Nucleus accumbens (tissue), 56 donors: ENCODE measurements at places on chromosomes 2 and 18.

DNA sequence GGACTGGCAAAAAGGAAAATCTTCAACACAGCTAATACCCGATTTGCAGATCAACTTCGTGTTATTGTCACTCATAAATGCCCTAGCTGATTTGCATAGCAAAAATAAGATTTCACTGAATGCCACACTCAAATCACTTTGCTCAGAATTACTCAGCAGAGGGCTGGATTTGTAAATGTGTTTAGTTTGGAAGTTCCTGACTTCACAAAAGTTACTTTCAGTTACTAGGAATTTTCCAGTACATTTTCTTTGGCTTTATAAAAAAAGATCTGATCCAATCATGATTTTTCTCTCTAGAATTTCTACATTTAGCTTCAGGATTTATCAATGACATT, 433.3 kb upstream of the ID2 start:
- no peak for DNase-seq

DNA sequence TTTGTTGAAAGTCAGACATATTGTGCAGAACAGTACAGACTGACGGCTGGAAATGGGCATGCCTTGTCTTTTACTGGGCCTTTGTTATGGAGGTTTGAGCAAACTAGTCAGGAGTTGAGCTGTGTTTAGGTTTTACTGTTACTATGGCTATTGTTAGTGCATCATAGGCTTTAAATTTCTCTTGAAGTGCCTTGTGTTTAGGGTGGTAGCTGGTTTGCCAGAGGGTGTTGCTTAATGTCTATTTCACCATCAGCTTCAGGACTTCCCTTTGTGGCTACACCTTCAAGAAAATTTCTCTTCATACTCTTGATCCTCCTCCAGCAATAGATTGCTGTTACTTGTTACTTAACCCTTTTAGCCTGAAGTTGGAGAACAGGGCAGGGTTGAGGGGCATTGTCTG, 104.6 kb downstream of the CAPN13 start:
- DNase-seq: no peak

DNA sequence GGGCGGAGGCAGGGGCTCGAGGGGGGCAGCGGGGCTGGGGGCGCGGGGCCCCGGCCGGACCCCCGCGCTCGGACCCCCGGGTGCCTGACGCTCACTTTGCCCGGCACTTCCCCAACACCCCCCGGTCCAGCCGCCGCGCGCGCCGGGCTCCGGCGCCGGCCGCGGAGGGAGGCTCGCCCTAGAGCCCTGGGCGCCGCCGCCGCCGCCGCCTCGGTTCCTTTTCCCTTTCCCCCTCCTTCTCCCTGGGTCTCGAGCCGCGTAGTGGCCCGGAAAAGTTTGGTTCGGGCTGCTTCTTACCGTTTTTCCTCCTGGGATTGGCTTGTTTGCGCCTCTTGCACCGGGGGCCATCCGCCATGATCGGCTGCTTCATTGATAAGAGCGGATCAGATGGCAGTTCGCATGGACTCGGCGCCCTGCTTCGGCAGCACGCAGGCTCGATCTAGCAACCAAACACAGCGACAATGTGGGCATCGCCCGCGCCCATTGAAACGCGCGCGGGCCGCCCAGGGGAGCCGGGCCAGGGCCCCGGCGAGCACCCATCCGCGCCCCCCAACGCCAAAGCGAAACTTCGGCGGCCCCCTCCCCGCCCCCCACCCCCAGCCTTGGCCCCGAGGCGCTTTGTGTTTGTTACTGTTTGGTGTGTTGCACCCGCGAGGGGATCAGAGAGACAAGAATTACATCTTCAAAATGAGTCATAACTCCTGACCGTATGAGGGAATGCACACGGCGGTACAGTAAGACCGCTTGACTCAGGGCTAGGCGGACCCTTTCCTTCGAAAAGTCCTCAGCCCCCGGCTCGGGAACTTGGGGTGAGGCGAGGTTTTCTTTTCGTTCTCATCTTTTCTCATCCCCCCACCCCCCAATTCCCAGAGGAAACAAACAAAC, 2.7 kb downstream of the ZEB2 start:
- DNase-seq: no peak

DNA sequence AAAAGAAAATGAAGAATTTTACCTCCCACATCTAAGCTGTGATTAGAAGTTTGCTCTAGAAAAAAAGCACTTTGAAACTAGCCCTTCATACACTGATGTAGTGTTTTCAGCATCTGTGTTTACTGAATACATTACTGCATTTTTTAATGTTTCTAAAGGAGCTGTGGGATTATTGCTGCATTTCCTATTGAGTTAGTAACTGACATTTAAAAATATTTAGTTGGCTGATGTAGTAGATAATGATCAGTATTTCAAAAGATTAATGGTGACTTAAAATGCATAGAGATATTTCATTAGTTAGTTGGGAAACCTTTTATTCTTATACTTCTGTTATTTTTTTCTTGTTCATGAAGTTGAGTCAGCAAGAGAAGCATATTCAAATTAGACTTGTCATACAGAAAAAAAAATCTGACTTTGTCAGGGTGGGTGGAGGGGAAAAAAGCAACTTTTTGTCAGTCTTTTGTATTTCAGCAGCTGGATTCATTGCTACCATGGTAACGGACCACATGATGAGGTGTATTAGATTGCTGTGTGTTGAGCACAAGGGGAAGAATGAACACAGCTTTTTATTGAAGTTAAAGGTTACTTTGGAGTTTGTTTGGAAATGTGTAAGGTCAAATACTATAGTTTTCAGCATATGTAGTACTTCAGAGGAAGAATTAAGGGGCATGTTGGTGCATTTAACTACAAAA, at the start of gene DTNA:
DTNA (plus strand) TSS at position 549 of the 692 bp plus-strand sequence. CDS start 45,679 bp downstream, outside the sequence.
- DNase-seq: no peak

GRCh38 chr2:196334710-196335109, 163.3 kb upstream of the STK17B start:
- DNase-seq: no peak

GRCh38 chr2:218162814-218163213, 3.9 kb downstream of the CXCR1 start:
- no peak for DNase-seq

DNA sequence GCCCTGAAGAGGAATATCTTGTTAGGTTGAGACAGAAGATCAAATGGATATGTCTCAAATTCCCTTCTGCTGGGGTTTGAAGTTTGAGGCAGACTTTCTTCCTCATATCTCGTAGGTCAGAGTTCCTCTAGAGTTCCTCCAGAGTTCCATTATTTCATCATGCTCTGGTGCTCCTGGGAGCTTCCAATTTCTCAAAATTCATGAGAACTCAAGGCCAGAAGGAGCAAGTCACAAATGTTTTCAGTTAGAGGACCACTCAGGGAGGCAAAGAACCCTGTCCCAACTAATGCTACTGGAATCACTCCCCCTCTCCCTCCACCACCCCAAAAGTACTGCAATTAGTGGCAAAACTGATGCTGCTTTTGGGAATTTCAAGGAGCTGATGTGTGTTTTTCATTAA, 115.7 kb upstream of the RBMS1 start:
- DNase-seq: no peak

- no peak for DNase-seq
Measured at GRCh38 chr18:21896732-21897336, 156.2 kb downstream of the MIB1 start.

DNA sequence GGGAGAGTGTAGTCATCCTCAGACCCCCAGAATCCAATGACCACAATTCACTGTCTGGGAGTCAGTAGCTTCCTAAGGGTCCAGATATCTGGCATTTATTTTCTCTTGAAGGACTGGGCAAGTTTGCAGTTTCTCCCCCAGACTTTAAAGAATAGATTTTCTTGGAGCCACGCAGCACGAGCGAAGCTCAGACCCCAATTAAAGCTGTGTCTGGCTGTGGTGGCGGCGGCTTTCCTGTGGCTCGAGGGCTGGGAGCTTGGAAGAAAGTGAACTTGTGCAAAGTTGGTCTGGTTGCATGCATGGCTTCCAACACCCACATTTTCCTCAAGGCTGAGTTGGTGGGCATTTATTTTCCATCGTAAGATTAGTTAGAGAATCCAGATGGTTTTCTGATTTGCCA, 105.0 kb downstream of the ACKR3 start:
- no peak for DNase-seq

GRCh38 chr2:109616184-109616583, 2.0 kb downstream of the SOWAHC start:
- no peak for DNase-seq

DNA sequence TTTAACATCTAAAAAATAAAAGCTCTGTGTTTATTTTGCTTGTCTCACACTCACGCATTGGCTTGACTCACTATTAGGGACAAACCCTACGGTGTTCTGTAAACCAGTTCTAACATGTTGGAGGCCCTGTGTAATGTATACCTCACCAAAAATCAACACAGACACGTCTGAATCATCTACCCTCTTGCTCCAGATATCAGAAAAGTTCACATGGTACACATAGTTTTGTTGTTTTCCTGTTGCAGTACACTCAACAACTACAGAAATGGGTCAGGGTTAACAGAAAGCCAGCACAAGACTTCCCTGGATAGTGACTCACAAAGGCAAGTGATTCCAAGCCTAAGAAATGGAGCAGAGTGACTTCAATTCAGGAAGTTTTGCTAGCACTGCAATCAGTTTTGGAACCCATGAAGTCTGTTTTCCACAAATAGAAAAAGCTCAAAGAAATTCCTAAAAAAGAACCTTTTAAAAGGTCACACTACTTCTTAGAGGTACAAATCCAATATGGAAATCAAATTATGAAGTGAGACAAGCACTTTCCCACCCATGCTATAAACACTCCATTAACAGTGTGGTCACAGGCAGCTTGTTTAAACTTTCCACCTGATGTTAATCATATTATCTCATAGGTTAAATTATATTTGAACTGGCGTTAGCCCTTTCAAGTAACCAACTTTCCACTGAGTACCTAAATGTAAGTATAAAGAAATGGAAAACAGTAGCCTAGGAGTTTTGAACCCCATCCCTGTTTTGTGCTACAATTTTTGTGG, 87.4 kb downstream of the GAREM1 start:
- DNase-seq: no peak

- no peak for DNase-seq
Measured at GRCh38 chr2:237337586-237337985, 76.4 kb downstream of the COL6A3 start.

DNA sequence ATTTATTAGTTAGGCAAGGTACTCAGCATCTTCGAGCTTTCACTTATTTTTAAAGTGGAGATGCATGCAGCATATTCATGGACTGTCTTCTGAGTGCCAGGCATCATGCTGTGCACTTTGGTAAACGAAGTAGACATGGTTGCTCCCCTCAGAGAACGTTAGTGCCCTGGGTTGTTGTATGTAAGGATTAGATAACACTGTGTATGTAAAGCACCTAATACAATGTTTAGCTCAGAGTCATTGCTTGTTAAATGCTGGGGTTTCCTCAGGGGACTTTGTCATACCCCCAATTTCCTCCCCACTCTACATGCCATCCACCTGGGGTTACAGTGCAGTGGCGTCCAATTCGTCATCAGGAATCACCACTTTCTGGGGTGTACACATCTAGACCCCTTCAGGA, 2.8 kb downstream of the UGGT1 start:
- no peak for DNase-seq

DNA sequence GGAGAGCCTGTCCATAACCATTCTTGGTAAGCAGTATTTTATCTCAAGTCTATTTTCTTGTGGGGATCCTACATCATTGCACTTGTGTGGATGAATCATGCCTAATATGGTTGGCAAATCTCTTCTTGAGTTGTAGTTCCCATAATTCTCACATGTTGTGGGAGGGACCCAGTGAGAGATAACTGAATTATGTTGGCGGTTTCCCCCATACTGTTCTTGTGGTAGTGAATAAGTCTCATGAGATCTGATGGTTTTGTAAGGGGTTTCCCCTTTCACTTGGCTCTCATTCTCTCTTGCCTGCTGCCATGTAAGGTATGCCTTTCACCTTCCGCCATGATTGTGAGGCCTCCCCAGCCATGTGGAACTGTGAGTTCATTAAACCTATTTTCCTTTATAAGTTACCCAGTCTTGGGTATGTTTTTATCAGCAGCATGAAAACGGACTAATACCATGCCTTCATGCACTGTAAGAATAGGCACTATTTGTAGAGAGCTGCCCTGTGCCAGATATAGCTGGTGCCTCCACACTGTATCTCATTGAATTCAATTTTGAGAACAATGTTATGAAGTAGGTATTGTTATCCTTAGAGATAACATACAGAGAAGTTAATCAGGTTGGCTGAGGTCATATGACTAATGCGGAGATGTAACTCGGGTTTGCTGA, 148.3 kb downstream of the PLCL1 start:
- DNase-seq: no peak

GRCh38 chr2:240626531-240627300, 1.4 kb downstream of the GPR35 start:
- no peak for DNase-seq

GRCh38 chr2:234051374-234052070, 1.0 kb downstream of the SPP2 start:
- DNase-seq: no peak

DNA sequence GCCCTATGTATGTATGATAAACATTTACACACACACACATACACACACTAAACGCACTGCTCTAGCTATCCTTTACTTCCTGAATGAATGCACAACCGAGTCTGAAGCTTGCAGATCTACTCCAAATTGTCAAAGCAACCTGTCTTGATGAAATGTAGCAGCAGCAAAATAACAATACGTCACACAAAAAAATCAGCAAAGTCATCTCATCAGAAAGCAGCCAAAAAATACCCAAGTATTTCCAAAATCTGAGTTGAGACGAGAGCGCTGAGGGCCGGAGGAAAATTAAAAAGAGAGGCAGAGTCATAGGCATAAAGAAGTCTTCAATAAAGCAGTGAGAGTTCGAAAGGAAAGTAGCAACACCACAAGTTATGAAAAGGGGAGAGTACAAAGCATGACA, 67.7 kb downstream of the ZNF521 start:
- no peak for DNase-seq

DNA sequence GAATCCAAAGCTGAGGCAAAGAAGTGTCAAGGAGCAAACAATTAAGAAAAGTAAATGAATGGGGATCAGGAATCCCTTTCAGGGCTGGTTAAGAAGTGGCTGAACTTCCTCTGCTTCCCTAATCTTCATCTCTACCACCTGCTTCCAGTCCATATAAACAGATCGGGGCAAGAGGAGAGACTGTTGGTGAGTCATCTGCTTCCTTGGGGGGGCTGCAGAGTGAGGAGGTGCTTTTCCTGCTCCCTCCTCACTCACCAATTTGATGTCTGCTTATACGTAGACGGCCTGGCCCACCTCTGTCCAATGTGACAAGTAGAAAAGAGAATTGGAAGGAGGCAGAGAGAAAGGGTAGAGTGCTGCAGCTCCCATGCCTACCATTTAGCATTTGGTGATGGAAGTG, 68.4 kb downstream of the NAB1 start:
- no peak for DNase-seq

- no peak for DNase-seq
Measured at GRCh38 chr2:82826437-82826836, 1632.6 kb downstream of the SUCLG1 start.

GRCh38 chr2:101967826-101968513, 23.8 kb upstream of the IL1R2 start:
- no peak for DNase-seq

DNA sequence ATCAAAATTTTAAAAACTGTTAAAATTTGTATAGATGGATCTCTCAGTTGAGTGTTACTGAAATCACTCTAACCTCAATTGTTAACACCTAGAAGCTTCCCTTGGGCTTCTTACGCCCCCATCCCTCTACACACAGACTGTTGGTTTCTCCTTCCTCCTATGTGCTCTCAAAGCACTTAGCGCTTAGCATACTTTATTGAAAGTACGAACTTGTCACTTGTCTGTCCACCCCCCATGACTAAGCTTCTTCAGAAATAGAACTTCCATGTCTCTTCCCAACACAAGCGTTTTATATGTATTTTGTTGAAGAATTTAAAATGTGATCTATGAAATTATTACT, 441 bp downstream of the MPHOSPH10 start:
- no peak for DNase-seq
